ENCODE measurements at places on chromosomes 7 and 10.

DNA sequence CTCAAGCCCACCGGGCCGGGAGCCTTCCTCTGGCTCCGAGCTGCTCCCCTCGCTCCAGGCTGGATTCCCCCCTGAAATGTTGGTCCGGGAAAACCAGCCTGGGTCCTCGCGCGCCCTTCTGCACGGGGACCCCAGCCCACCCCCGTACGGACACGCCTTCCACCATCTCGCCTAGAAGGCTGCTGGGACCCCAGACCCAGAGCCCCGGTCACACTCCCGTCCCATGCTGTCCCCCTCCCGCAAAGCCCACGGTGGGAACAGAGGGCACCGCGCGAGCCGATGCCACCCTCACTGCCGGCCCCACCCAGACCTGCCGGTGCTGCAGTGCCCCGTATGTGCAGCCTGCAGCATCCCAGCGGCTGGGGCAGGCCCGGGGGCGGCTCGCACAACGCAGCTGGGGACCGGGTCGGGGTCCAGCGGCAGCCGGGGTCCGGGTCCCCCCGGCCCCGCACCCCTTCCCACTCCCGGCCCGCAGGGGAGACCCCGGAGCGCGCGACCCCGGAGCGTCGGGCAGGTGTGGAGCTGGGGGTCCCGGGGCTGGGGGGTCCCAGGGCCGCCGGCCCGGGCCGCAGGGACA is 871 bp downstream of the SPOCK2 start:
- DNase-seq: no peak

GRCh38 chr10:20977300-20977699 is 80.2 kb upstream of the NEBL start:
- DNase-seq: no peak

GRCh38 chr10:132696728-132697577 is 89.0 kb downstream of the NKX6-2 start:
- DNase-seq: no peak

GRCh38 chr10:43265799-43266721 is 805 bp downstream of the RASGEF1A start:
- no peak for DNase-seq

- no peak for DNase-seq
Observed at GRCh38 chr7:148563583-148564274, 26.8 kb upstream of the C7orf33 start.

GRCh38 chr10:8576911-8577310 is 522.4 kb downstream of the GATA3 start:
- no peak for DNase-seq

GRCh38 chr10:19968745-19969144 is 152.5 kb downstream of the PLXDC2 start:
- DNase-seq: no peak

GRCh38 chr7:105810556-105810955 is 65.8 kb downstream of the ATXN7L1 start:
- no peak for DNase-seq

- no peak for DNase-seq
Observed at GRCh38 chr10:92969151-92969550, 91.4 kb upstream of the CYP26C1 start.

DNA sequence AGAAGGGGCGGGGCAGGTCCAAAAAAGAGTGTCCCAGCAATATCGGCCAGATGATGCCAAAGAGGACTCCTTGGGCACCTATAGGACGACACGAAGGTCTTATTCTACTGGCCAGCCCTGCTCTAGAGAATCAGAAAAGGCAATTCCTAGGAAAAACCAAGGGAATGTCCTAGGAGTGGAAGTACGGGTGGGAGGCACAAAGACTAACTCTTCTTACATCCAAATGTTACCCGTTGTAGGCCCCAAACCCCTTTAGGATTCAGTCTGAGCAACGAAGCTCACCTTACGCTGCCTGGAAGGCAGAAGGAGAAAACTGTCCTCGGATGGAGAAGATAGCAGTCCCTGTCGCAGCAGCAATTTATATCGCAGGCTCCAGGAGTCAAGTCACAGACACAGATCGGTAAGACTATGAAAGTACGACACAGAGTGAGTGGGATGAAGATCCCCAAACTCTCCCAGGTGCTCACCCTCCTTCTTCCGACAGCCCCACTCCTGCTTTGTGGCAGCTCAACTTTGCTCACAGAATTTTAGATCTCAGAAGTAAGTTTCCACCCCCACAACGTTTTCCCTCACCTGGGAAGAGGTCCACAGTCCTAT is 558 bp downstream of the TCTN3 start:
- no peak for DNase-seq

- DNase-seq: peak; percentile 56
Observed at GRCh38 chr7:520503-521161, 986 bp upstream of the PDGFA start.

DNA sequence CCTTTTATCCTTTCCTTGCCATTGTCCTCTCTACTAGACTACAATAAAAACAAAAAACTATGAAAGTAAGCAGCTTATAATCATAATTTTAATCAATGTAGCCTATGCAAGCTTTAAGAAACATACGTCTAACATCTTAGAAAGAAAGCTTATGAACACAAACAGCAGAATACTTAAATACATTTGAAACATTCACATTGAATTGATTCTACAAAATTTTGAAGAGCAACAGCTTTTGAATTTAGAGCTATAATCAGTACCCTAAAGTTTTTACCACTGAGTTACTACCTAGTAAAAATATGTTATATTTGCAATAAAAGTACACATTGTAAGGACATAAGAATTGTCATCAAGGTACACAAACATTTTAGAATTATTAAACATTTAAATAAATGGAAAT is 7.2 kb downstream of the MEOX2 start:
- no peak for DNase-seq

- no peak for DNase-seq
Observed at GRCh38 chr10:124878457-124878739, 63.5 kb upstream of the ZRANB1 start.

DNA sequence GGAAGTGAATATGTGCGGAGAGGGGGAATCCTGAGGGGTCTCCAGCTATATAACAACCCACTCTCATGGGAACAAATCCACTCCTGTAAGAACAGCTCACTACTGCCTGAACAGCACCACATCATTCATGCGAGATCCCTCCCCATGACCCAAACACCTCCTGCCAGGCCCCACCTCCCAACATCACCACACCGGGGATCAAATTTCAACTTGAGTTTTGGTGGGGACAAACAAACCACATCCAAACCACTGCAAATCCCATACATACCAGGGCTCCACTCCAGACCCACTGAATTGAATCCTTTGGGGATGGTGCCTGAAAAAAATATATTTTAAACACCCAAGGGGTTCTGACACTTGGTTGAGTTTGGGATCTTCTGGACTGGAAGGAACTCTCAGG is 181.5 kb upstream of the PLXNA4 start:
- DNase-seq: no peak

DNA sequence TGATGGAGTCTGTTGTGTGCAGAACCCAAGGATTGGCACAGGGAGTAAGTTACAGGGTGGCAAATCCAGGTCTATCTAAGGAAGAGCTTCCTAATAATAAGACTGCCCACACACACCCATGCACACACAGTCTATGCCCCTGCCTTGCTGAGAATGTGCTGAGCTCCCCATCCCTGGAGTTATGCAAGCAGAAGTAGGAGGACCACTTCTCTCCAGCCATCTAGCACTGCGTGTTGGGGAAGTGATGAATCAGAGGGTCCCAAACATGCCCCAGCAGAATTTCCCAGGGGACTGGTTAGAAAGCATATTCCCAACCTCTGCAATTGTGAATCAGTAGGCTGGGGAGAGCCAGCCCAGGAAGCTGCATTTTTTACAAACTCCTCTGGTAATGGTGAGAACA is 117.2 kb downstream of the CDH23 start:
- DNase-seq: no peak

DNA sequence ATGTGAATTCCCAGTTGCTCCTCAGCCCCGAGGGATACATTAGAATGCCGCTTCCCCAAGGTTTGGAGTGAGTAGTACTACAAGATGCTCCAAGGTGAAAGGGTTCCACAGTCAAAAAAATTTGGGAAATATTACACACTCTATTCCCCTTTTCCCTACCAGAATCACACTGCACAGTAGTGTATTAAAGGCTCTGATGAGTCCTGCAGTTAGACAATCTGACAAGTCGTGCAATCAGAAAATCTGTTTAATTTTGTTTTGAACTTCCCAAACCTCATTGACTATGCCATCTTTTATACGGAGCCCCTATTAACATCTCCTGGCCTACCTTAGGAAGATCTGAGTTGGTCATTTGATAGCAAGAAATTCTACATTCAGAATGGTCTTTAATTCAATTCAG is 13.6 kb upstream of the UCMA start:
- DNase-seq: no peak

DNA sequence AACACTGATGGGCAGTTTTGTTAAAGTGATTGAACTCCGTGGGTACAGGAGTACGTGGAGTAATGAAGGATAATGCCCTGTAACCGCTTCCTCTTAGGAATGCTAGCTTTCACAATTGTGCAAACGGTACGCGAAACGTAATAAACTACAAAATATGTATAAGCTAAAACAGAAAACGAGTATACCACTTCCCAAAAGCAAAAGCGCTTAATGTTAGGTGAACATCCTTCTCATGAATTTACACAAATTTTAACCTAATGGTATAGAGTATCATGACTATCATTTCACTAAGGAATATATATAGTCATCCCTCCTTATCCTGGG is 395 bp upstream of the ZNF25 start:
- DNase-seq: no peak

DNA sequence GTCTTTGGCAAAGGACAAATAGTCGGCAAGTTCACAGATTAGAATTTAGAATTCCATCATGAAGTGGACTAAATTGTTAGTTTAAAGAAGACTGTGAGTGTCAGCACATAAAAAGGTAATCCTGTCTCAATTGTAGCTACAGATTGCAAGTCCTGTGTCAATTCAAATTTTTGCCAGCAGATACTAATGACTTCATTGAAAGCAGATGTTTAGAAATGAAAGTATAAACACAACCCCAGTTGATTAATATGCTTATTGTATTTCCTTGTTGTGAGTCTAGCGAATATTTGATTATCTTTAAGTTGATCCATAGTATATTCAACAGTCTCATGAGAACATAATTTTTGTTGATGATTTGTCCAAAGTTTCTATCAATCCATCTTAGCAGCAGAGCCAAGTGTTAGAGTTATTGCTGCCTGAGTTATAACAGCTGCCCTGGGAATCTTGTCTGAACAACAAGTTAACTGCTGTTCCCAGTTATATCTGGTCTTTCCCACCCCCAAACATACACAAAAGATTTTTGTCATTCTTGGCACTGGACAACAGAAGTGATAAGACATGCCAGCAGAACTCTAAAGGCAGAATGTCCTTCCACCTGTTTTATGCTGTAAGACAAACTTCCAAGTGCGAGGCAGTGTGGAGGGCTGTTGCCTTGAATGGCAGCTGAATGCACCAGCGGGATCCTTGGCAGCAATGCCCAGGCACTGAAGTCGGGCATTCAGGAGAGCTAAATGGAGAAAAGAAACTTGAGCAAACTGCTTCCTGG is 21.3 kb upstream of the HERPUD2 start:
- DNase-seq: no peak

- no peak for DNase-seq
Observed at GRCh38 chr7:116290740-116291139, 80.4 kb downstream of the TES start.

- DNase-seq: peak; percentile 31
Observed at GRCh38 chr7:37833107-37833817, 15.1 kb upstream of the NME8 start.
